ENCODE measurements at places on chromosomes 11 and 22.

DNA sequence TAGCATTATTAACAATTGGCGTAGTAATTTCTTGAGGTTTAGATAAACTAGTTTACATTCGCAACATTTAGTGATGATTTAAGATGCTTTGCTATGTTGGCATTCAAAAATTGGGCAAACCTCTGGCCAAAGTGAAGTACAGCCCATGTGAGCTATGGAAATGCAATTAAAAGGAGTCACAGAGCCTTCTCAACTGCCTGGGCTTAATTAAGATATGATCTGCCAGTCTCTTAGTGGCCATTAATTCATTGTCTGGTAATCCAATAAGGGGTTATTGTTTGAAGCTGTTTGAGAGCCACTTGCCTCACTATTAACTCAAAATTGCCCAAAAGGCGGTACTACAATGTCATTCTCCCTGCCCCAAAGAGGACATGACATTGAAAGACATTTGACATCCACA is 608.9 kb downstream of the NTM start:
- no peak for DNase-seq

DNA sequence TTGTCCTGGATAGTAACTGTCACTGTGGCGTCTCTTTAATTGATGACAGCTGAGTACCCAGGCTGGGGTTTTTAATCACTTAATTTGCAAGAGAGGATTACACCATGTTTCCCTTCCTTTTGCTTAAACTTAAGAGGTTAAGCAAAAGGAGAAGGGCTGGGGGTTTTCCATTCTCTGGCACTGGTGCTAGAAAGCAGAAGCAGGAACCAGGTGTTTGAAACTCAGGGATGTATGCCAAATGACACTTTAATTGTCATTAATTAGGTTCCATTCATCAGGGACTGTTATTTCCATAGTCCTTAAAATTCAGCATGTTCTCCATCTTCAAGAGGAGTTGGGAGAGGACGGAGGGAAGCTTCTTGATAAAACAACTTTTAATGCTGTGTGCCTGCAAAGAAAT is 746.2 kb downstream of the NELL1 start:
- no peak for DNase-seq

DNA sequence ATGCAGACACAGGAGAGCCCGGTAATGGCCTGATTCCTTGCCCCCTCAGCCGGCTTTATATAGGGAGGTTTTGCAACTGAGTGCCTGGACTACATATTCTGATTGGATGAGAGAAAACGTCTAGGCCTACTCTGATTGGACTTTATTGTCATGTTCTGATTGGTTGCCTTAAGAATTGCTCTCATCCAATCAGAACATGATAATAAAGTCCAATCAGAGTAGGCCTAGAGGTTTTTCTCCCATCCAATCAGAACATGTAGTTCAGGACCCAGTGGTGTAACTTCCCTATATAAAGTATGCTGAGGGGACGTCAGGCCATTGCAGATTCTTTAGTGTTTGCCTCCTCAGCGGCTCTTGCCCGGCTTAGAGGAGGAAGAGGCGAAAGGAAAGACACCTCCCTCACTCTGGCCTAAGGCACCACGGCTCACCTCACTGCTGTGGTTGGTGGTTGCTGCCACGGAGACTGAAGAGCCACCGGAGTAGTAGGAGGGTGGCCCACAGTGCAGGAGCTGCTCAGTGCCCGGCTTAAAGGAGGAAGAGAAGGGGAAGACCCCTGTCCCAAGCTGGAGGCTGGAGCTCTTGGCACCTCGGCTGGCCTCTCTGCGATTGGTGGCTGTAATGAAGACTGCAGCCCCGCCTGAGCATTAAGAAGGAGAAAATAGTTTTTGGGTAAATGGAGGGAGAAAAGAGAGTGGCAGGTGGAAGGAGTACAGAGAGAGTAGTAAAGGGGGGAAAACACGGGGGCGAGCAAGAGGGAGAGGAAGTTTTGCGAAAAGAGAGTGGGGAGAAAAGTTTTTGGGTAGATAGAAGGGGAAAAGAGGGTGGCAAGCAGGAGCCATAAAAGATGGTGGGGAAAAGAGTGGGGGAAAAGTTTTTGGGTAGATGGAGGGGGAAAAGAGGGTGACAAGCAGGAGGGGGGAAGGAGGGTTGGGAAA is 116.7 kb upstream of the SERPIND1 start:
- no peak for DNase-seq

DNA sequence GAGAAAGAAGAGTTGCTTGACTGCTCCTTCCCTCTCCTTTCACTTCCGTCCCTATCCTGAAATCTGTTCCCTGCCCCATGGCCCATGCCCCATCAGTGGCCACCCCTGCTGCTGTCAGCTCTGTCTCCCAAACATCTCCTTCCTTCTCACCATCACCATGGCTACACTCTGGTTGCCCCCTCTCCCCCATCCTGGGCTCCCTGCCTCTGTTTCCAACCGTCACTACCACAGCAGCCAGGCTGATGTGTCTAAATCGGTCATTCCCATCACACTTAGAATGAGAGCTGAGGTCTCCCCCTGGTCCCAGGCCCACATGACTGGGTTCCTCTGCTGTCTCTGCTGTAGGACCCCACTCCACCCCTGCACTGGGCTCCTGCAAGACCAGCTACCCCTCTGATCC is 54.6 kb upstream of the EIF3D start:
- no peak for DNase-seq

DNA sequence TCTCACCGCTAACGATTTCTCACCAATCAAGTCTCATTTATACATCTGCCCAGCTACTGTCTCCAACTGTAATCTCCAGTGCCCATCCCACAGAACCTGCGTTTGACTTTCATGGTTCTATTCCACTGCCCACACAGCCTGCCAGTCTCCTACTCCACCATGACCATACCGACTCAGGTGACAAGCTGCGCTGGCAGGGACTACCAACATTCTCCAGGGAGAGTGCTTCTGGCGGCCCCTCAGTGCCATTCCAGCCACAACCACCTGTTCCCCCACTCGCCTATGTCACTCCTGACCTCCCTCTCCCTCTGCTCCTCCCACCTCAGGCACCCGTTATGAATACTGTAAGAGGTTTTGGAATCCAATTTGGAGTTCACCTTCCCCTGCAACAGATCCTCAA is 108.5 kb upstream of the BID start:
- DNase-seq, result no peak

DNA sequence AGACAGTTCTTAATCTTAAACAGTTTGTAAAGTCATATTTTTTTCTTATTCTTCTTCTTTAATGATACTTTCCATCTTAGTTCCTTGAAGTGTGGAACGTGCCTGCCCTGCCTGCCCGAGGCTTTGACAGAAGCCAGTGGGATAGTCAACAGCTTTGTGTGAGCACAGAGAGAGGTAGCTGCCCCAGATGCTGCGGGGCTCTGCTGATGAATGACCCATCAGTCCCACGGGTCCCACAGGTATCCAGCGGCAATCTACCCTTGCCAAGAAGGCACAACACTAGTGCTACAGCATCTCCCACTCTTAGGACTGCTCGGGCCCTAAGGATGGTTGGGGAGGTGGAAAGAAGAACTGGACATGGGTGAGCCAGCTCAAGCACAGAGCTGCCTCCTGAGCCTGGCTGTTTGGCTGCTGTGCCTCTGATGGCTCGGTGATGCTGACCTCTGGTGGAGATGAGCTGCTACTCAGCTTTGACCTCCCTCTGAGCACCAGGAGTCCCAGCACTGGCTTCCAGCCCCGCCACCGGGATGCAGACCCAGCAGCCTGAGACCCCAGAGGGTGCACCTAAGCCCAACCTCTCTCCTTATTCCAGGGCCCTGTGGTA is 11.8 kb upstream of the APLNR start:
- DNase-seq, result peak; percentile 34

Measured in inflammatory macrophage (primary cell).